ENCODE measurements at places on chromosomes 12 and 14.

DNA sequence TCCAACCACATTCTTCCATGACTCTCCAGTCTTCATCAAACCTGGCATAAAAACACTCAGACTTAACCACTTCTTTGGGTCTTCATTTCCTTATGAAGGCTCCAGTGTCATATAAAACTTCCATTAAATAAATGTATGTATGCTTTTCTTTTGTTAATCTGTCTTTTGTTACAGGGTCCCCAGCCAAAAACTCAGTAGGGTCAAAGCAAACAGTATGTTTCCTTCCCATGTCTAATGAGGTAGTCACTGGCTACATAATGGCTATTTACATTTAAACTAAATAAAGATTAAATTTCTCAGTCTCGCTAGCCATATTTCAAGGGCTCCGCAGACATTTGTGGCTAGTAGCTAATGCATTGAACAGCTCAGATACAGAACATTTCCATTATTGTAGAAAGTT is 40.1 kb upstream of the STAB2 start:
- DNase-seq = no peak

DNA sequence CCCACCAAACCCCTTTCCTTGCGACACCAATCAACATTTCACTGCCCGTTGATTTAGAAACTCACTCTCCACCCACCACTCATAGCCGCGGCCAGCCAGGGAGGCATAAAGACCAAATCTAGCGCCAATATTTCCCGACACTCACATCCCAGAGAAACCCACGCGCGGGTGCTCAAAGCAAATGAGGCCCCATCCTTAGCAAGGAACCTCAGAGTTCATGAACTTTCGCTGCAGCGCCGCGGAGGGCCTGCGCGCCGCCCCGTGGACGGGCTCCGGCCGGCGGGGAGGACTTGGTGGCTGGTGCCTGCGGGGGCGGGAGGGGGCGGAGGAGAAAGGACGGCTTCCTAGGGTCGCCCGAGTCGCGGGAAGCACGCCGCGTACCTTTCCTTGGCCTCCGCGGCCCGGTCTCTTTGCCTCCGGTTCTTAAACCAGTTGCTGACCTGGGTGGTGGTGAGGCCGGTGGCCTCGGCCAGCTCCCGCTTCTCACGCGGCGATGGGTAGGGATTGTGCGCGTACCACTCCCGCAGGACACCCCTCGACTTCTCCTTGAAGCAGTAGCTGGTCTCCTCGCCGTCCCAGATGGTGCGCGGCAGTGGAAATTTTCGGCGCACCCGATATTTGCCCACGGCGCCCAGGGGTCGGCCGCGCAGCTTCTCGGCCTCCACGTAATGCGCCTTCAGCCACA is 886 bp downstream of the SIX1 start:
- DNase-seq = no peak

DNA sequence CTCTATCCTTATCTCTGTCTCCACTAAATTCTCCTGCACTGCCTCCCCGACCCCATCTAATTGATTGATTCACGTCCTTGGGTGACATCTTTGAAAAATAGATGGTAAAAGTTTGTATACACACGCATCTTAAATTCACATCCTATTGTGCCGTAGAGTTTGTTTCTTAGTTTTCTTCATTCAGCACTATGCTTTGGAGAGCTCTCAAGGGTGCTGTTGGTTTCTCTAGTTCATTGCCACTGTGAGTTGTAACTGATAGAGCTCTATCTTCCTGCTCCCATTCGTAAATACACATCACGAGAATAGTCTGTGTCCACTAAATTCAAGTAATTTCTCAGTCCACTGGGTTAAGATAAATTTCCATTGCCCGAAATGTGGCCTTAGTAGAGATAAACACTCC is 1537.4 kb downstream of the AACS start:
- DNase-seq = no peak

DNA sequence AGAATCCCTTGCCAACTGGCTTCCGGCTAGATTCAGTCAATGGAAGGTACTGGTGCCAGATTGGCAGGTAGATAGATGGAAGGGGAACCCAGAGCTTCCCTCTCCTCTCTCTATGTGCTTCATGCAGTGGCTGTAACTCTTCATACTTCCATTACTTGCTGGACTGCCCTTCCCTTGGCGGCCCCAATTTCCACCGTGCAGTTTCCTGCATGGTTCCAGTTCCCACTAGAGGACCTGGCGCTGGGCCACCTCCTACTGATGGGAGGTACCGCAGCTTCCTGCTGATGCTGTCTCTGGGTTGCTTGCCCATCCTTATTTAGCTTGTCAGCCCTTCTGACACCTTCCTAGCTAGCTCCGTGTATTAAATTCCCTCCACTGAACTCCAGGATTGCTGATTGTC is 226.4 kb downstream of the ANO2 start:
- DNase-seq = no peak

GRCh38 chr12:8662593-8662992 is at the start of gene MFAP5:
TSS of gene MFAP5 (minus strand) at chr12:8662826. CDS start at chr12:8662104, 722 bp downstream.
- DNase-seq = no peak

- DNase-seq = no peak
Observed at GRCh38 chr12:53160673-53161072, 19.8 kb upstream of the ZNF740 start.

GRCh38 chr14:74065746-74066575 is 18.3 kb downstream of the ALDH6A1 start:
- peak; percentile 32 for DNase-seq

DNA sequence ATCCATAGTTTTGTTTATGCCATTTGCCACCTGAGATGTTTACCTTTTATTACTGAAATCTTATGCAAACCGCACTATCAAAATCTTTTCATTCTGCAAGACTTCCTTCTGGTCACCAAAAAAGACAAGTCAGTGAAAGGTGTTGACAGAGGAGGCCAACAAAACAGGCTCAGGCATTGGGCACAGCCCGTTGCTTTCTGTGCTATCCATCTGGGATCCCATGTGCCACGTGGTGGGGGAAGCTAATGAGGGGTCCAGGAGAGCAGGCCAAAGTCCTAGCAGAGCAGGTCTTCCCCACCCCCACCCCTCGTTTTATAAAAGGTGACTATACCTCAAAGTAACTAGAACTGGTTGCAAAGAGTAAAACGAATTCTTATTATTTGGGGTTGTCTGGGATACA is 1.2 kb downstream of the ALDH1L2 start:
- DNase-seq = no peak

DNA sequence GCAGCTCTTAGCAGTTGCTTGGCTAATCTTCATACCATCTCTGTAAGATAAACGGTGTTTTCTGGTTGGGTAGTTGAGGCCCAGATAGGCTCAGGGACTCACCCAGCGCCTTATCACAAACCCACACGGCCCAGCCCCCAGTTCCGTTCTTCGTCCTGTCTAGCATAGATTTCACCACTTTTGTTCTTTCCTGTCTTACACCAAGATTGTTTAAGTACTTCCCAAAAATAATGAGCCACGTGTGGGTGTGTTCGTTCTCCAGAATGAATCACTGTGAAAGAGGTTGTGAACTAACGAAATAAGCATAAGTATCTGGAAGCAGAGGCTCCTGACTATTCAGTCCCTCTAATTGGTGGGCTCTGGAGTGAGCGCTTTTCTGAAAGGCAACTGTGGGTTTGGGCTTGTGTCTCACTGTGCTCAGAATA is 21.4 kb downstream of the ACVR1B start:
- DNase-seq = peak; percentile 86

DNA sequence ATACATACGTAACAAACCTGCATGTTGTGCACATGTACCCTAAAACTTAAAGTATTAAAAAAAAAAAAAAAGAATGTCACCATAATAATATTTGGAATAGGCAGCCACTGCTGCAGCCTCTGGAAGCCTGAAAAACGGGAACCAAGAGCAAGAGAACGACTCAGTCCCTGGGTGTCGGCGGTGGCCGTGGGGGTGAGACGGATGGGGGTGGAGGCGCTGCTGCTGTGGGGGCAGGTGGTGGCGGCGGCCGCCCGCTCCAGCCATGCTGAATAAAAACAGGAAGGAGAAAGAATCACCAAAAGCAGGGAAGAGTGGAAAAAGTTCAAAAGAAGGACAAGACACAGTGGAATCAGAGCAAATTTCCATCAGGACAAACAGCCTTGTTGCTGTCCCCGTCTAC is 46.9 kb downstream of the ZFYVE21 start:
- no peak for DNase-seq

- DNase-seq = peak; percentile 38
Observed at GRCh38 chr12:47814539-47815170, 5.0 kb downstream of the HDAC7 start.

DNA sequence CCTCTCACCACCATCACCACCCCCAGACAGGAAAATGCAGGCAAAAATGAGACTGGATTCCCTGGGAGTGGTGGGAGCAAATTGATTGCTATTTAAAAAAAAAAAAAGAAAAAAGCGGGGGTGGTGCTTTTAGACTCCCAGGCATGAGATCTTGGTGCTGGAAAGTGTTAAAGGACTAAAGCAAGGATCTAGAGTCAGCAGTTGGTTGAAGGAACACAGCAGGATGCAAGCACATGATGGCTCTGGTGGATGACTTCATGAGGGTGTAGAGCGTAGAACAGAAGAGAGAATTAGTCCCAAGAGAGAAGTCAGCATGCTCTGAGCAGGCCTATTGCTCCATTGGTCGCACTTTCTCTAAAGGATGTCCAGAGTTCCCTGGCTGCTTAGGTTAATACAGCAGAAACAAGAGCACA is 183.8 kb upstream of the HMGA2 start:
- no peak for DNase-seq

DNA sequence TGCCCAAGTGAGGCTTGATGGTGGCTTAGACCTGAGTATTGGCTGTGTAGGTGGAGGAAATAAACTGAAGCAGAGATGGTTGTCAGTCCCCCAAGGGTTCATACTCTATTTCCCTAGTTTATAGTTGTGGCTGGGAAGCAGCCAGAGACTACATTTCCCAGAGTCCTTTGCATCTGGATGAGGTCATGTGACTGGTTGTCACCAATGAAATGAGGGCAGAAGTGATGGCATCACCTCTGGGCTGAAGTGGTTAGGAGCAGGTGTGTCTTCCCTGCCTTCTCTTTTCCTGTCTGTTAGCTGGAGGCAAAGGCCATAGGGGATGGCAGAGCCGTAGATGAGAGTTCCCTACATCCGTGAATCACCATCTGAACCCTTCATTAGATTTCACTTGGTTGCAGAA is 16.3 kb upstream of the NOS1 start:
- DNase-seq = peak; percentile 27

DNA sequence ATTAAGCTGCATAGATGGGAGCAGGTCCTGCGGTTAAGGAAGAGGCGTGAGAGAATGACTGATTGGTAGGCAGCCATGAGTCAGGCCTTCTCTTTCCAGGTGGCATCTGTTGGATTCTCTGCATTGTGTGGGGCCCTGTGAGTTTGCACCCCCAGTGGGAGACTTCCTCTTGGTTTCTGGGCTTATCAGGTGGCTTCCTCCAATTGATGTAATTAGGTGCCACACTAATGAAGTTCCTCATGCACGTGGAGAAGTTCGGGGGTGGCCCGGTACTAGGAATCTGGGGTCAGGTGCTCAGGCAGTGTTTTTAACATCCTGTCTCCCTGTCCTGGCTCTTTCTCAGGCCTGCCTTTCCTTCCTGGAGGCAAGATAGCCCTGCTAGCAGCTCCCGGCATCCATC is 765.1 kb upstream of the TMEM132C start:
- DNase-seq = no peak

- no peak for DNase-seq
Observed at GRCh38 chr14:102081231-102082080, 5.4 kb downstream of the HSP90AA1 start.

- DNase-seq = no peak
Observed at GRCh38 chr12:119505001-119505400, 88.6 kb upstream of the TMEM233 start.

DNA sequence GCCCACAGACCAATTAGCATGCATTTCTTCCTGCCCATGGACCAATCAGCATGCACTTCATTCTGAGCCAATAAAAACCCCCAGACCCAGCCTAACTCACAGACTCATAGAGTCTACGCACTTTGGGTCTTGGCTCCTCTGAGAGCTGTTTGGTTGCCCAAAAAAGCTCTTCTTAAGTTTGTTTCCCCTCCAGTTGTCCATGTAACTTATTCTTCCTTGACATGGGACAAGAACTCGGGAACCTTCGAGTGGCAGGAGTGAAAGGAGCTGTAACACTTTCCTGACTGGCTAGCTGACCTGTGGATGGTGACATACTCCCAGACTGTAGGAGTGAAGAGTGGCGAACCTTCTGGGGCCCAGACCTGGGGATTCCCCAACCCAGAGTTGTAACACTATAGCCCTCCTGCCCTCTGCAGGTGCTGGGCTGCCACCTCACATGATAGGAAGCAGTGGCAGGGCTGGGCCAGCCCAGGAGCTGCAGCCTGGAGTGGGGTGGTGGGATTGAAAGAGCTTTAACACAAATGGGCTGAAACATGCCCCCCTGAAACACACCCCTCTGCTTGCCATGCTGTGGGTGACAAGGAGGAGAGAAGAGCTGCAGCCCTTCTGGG is 4.4 kb upstream of the BTBD7 start:
- DNase-seq = no peak

GRCh38 chr12:57754411-57755193 is at the start of gene MARCHF9:
TSS of gene MARCHF9 (plus strand) at chr12:57755103. CDS start at chr12:57755529, 426 bp downstream.
- DNase-seq = peak; percentile 60

GRCh38 chr12:106144847-106145246 is 6.1 kb upstream of the NUAK1 start:
- no peak for DNase-seq

DNA sequence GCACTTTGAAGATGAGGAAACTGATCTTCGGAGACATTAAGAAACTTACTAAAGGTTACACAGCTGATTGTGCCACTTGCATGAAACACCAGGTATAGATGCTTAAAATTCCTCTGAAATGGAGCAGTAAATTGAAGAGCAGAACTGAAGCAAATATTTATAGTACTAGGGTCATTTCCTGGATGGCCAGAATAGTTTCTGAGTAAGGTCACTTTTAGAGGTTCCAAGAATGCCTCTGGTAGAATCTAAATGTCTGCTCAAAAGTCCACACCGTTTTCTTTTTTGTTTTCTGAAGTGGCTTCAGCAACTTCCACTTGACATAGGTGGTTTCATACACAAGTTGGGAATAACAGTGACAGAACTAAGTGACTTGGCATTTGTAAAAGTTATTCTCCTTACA is 19.4 kb downstream of the TPH2 start:
- DNase-seq = no peak

DNA sequence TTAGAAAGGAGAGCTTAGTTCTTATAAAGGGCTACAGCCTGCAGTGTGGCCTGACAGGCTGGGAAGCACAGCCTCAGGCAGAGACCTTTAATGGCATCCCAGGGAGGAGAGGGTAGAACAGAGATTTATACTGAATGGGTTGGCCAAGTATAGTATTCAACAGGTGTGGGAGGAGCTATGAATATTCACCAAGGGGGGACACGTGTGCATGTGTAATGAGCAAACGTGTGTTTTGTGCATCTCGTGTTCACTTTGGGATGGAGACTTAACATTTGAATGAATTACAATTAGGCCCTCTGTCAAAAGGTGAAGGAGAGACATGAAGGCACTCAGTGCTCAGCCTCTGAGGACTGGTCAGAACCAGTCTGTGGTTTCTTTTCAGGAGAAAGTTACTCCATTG is 5.2 kb downstream of the TDP1 start:
- DNase-seq = no peak

- DNase-seq = no peak
Observed at GRCh38 chr12:110743571-110744093, 941 bp upstream of the PPP1CC start.

- DNase-seq = no peak
Observed at GRCh38 chr12:24455811-24456210, 493.1 kb downstream of the BCAT1 start.
